Stimulated activated CD4-positive, alpha-beta T cell treated with anti-CD3 and anti-CD28 coated beads, Interleukin-15, amount 100 ng/mL, for 48 hours (primary cell): ENCODE measurements at places on chromosomes 1 and 21.

DNA sequence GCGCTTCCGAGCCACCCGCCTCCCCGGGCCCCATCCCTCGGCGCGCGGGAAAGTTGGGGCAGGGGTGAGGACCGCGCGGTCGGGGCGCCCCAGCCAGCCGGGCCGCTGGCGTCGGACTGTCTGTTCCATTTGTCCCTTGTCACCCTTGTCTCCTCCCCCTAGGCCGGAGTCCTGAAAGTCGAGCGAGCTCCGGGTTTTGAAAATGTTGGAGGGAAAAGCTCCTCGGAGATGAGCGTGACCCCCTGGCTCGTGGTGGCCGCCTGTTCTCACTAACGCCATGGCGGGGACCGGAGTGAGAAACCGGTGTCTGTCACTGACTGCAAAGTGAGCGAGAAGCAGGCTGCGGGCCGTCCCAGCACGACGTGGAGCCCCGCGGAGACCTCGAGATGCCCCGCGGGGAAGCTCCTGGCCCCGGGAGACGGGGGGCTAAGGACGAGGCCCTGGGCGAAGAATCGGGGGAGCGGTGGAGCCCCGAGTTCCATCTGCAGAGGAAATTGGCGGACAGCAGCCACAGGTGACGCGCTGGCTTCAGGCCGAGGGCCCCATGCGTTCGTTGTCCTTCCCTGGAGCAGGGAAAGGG is 491 bp downstream of the PER3 start:
- no peak for DNase-seq

DNA sequence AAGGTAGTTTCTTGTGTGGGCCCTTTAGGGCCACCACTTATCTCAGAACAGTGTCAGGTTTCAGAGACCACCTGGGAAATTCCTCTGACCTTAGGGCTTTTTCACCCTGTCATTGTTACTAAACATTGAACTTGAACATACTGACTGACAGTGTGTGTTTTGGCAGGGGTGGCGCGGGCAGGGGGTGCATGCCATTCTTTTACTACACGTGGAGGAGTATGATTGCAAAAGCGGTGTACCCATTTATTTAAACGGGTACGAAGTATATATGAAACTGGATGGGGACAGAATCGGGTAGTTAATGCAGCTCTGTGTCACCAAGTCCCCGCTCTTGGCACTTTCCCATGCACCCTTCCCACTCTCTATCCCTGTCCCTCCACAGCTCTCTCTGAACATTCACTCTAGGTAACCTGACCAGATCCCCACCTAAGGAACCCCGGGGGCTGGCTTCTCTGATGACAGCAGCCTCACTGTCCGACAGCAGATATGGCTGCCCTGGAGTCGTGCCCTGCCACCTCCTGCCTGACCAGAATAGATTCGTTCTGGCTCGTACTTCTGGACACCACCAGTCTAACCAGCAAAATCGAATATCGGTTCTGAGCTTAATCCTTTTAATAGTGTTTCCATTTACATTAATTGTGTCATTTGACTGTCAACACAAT is 51.3 kb downstream of the NFASC start:
- no peak for DNase-seq

GRCh38 chr1:218364028-218364710 is 19.0 kb downstream of the TGFB2 start:
- DNase-seq, result no peak

DNA sequence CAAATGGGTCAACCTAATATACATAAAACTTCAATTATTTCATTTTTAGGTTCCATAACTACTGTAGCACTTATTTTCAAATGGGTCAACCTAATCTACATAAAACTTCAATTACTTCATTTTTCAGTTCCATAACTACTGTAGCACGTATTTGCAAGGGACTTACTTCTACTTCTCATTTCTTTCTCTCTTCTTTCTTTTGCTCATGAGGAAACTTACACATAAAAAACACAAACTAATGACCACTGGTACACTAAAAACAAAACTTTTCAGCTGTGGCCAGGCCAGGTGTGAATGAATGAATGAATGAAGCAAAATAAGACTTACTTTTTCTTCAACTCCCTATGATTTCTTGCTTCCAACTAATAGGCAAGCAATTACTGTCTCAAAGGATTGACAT is 11.7 kb downstream of the SYDE2 start:
- DNase-seq, result no peak

GRCh38 chr1:61680500-61680899 is 44.4 kb downstream of the TM2D1 start:
- DNase-seq, result no peak

DNA sequence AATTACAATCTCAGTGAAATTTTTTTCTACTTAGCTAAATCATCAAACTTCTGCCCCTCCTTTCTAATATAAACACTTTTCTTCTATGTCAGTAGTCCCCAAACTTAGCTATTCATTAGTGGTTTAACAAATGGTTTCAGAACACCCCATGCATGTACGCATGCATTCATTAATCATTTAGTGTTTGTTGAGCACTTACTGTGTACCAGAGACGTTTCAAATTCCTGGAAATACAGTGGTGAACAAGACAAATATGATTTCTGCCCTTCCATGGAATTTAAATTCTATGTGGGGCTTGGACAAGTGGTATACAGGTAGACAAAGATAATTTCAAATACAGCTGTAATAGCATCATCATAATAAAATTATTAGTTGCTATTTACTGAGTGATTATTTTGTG is 1.5 kb downstream of the ZBTB40 start:
- DNase-seq, result no peak

GRCh38 chr1:31479811-31480210 is 66.8 kb downstream of the SERINC2 start:
- no peak for DNase-seq

DNA sequence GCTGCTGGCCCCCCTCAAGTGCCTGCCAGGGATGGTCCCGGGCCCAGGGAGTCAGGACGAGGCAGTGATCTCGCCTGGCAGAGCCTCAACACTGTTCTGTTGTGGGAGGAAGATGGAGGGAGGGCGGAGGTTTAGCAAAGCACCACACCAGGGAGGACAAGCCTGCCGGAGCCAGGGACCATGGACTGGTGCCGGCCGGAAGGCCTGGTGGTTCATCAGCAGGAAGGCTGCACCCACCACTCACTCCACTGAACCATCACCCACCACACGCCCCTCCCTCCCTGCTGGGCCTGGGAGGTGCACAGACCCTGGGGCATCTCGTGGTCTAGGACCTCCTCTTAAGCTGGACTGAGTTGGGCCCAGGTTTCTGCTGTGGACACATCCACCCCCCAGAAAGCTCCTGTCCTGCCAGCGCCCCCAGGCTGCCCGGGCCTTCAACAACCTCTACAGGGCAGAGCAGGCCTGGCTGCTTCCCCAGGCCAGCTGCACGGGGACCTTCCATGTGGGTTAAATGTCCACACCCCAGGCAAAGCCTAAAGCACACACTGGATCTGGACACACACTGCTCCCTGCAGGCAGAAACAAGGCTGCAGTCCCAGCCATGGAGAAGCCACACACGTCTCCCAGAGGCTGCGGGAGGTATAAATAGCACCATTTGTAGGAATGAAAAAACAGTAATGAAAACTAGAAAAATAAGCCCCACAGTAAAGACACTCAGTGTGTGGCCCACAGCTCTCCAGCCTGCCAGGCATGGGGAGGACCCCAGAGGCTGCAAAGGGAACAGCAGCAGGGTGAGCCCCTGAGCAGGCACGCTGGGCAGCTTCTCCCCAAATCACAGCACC is 10.4 kb upstream of the TMEM240 start:
- DNase-seq, result no peak

DNA sequence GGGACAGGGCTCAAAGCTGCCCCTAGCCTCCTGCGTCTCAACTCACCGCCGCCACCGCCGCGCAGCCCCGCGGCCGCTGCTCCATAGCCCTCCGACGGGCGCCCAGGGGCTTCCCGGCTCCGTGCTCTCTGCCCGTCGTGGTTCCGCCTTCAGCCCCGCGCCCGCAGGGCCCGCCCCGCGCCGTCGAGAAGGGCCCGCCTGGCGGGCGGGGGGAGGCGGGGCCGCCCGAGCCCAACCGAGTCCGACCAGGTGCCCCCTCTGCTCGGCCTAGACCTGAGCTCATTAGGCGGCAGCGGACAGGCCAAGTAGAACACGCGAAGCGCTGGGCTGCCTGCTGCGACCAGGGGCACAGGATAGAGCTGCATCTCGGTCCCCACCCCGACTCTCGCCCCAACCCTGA is at the start of gene TNFRSF25:
TSS of gene TNFRSF25 (minus strand) at position 151 of the 400 bp plus-strand sequence. CDS start at position 85, 66 bp downstream.
- no peak for DNase-seq

GRCh38 chr1:98427664-98428063 is 233.9 kb upstream of the SNX7 start:
- no peak for DNase-seq

DNA sequence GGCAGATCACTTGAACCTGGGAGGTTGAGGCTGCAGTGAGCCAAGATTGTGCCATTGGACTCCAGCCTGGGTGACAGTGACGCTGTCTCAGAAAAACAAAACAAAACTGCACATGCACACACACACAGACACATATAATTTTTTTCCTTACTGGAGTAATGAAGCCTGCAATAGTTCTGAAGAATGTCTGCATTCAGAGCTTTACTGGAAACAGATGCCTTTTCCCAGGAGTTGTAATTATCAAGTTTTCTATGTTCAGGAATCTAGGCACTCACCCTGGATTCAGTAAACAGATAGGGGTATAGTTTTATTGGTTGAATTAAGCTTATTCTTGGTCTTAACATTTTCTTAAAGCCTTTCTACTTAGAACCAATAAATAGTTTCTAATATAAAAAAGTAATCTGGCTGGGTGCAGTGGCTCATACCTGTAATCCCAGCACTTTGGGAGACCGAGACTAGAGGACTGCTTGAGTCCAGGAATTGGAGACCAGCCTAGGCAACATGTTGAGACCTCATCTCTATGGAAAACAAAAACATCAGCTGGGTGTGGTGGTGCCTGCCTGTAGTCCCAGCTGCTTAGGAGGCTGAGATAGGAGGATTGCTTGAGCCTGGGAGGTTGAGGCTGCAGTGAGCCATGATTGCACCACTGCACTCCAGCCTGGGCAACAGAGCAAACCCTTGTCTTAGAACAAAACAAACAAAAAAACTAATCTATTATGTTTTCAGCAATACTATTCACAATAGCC is 15.8 kb downstream of the SPEN start:
- no peak for DNase-seq

- DNase-seq, result no peak
Observed at GRCh38 chr21:28663111-28663693, 329.5 kb downstream of the LTN1 start.

DNA sequence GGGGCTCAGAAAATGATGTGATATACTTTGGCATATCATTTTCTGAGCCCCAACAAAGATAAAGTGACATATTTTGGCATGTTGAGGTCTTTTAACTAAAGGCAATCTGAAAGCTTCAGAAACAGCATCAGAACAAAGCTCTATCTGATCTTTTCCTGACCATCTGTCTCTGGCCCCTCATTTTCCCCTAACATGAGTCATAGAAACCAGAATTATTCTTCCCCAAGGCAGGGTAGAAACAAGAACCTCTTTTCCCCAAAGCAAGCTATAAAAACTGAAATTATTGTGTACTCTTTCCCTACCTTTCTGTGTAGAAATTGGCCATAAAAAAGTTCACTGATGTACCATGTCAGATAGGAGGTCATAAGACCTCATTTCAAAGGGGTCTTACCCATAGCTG is 48.7 kb upstream of the PLA2G4A start:
- no peak for DNase-seq

DNA sequence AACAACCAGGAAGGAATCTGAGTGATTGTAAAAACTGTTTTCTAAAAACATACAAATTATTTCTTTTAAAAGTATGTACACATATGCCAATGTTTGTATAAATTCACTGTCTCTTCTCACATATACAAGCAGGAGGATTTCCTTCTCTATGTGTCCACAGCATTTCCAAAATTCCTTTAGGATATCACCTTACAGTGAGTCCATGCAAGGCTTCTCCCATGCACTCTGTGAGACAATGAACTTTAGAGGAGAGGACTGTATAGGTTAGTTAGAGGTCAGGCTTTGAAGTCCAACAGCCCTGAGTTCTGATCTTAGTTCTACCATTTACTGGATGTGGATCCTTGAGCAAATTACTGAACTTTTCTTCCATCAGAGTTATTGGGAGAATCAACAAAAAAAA is 34.1 kb upstream of the USH2A start:
- DNase-seq, result no peak

DNA sequence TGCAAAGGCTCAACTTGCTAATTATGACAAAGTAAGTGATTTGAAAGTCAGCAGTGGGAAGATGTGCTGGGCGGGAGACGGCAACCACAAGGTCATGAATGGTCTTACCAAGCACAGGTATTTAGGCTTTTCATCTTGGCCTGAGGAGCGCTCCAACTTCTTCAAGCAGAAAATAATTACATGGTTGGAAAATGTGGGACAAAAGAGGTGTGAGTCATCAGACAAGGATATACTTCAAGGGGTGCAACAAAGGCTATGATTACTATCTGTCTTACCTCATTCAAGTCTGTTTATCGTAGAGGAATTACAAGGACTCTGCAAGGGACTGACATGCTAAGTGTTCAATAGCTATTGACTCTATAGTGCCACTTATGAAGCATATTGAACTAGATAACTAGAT is 2005.7 kb downstream of the MRPL39 start:
- DNase-seq, result no peak

DNA sequence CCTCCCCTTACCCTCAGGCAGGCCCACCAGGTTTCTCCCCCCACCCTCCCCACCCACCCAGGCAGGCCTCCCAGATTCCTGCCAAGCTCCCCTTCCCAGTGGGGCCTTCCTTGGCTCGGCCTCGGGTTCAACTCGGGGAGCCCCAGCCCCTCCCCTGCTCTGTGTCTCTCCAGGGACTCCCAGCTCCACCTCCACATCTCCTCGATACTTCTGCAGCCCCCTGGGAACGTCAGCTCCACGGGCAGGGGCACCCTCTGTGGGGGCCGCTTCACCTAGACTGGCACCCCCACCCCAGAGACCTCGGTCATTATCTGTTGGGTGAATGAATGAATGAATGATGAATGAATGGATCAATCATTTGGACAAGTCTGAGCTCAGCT is 775 bp downstream of the MMEL1 start:
- no peak for DNase-seq

DNA sequence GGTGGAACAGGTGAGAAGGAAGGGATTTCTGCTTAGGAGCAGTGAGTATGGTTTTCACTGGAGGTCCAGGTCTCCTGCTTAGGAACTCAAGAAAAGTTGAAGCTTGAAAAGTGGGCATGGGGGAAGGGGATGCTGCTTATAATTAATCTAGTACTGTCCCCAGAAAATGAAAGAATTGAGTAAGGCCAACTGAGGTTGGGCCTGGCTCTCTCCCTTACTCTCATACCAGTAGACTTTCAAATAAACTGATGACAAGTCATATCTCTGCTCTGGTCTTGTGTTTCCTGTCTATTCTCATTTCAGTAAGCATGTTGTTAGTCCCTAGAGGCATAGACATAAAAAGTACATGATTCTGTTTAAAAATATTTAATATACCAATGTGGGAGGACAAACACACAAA is 26.4 kb downstream of the CD48 start:
- DNase-seq, result no peak

DNA sequence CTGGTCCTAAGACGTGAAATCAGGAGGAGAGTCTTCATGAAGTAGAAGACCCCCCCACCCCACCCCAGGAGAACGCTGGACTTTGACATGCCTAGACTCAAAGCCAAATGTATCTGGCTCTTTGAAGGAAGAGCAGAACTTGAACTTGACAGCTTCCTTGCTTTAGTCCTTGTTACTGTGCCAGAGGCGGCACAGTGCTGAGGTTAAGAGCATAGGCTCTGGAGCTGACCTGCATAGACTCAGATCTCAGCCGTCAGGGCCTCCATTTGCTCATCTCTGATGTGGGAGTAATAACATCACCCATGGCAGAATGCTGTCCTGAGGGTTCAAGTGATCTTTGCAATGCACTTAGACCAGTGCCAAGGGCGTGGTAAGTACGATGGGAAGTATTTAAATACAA is 39.0 kb downstream of the COL6A1 start:
- DNase-seq, result no peak
